Hematopoietic multipotent progenitor cell (in vitro differentiated cells): ENCODE measurements at places on chromosomes 7 and 10.

- no peak for DNase-seq
Observed at GRCh38 chr10:126669168-126669567, 1.3 kb downstream of the C10orf90 start.

- no peak for DNase-seq
Observed at GRCh38 chr7:55020466-55020871, 1.7 kb downstream of the EGFR start.

DNA sequence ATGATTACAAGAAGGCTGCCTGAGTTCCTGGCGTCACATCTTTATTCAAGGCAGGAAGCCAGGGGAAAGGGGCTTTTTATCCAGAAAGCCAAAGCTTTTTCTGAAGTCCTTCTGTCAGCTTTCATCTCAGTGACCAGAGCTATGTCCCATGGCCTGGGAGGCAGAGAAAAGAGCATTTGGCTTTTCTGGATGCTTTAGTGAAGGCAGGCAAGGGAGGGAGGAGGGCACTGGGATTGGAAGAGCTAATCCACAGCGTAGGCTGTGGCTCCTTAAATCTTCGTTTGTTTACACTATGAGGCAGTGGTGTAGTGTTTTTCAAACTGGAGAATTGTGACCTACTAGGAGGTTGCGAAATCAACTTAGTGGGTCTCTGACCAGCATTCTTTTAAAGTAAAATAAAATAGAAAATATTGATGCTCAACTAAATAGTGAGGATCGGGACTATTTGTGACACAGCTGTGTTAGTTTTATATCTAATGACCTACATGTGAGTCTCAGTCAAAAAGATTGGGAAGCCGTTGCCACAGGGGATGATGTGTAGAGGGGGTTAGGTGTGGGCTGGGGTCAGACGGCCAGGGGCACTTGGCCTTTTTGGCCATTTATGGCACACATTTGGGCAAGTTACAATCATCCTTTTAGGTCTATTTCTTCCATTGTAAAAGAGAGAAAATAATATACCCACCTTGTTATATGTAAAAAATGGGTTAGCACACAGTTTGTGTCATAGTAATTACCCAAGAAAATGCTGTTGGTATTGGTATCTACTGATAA, 14.1 kb downstream of the CRYGN start:
- DNase-seq: no peak

GRCh38 chr7:92417913-92418312, 29.4 kb upstream of the GATAD1 start:
- no peak for DNase-seq

DNA sequence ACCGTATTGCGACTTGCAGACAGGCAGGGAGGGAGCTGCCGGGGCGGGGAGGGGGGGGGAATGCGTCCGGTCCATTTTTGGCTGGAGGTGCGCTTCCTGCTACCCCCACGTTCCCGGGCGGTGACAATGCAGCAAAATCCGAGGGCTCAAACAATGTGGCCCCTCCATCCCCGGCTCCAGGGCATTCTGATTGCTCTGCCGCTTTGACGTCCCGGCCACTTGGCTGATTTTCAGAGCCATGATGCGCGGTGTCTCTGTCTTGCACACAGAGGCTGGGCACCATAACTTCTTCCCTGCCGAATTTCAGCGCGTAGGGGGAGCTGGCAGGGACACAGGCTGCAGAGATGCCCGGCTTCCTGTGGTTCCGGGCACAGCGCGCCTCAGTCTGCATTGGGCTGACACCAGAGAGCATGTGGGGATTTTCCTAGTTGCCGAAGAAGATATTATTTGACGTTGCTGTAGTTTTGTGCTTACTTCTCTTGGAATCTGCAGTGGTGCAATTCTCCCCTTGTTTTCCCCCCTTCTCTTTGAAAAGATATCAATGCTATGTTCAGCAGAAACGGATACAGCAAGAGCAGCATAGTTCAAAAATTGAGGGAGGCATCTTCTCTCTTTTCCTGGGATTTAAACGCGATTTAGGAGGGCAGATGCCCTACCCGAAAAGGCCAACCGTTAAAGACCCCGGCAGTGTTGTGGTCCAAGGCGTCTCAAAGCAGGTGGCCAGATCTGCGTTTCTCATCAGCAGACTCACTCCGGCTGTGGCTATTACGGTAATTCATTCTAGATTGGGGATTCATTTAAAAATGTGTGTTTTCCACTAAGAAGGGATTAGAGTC, 1.4 kb downstream of the HECW1 start:
- DNase-seq: no peak

DNA sequence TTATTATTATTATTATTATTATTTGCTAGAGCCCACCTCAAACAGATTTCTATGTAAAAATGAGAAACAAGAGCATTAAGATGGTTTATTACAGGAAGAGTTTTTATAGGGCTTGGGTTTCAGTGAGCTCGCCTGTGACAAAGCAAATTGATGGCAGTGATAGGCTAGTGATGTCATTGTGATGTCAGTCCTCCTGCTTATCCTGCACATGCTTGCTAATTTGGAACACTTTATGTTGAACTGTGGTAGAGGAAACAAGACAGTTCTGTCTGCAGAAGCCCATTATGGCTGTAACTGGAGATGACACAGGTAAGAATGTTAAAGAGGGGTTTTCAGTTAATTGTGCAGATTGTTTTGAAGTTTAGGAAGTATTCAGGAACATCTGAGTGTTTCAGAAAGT, 68.3 kb downstream of the CREM start:
- no peak for DNase-seq

DNA sequence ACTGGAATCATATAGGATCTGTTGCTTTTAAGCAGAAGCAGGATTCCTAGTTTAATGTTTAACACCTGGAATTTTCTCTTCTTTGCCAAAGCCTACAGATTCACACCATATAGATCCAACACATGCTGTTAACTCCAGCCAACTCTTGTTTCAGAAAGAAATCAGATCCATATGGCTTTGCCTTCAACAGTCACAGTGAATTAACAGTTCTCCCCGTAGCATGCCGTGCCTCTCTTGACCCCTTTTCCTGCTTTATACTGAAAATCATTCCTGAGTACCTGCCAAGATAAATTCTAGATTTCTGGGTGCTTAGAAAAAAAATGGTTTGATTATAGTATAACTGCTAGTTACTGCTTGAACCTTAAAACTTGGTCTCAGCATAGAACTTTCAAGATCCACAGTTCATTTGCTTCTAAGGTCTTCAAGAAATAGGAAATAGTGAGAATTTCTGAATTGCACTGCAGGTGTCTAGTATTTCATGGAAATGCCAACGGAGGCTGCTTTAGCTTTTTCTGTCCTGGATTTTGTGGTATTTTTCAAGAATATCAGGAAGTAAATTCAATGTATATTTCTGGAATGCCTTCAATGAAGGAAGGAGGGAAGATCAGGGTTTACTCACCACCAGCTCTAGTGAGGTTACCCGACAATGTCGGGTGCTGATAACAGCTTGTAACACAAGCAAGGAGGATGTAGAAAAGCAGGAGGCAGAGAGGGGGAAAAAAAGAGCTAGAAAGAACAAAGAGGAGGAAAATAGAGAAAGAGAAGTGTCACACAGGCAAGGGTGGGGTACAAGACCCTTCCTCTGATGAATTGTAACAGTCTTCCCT, 6.6 kb downstream of the AASS start:
- DNase-seq: no peak

DNA sequence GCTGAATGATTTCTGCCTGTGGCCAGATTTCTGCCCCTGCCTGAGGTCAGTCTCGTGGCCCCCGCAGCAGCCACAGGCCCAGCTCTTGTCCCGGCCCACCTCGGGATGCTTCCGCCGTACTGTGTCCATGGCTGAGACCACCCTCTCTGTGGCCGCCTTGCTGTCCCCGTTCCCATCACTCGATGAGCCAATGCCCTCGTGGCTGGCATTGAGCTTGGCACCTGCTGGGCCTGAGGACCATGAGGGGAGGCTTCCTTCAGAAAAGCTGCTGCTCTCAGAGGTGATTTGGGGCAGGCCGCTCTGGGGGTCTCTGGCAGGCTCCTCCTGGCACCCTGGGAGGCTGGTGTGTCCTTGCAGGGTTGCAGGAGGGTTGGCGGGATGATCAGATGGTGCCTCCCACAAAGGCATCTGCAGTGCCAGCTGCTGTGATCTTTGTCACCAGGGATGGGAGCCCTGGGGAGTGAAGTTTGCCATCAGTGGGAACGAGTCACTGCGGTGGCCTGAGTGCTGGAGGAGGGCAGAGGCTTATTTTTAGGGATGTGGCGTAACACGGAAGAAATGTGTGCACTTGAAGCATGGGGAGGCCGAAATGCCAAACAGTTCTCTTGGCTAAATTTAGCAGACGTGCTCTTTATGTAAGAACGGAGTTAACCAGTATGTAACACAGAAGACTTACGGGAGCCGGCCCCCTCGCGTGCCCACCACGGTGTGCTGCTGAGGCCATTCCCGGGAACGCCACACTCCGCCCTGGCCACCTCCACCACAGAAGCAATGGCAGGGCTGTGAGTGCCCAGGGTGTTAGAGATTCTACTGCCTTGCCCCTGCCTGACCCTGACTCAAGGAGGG, 47.7 kb downstream of the VIPR2 start:
- DNase-seq: no peak

- DNase-seq: no peak
Observed at GRCh38 chr7:73811760-73812168, 19.0 kb upstream of the CLDN4 start.

GRCh38 chr10:122854648-122855047, 9.0 kb upstream of the CUZD1 start:
- DNase-seq: no peak

GRCh38 chr7:134758981-134759380, 20.5 kb upstream of the CALD1 start:
- DNase-seq: no peak
